ENCODE measurements at places on chromosomes 1 and 21.

GRCh38 chr1:6257541-6258069 lies 3.3 kb downstream of the GPR153 start:
- DNase-seq = no peak

- DNase-seq = no peak
Measured at GRCh38 chr1:54922921-54923421, 36.0 kb upstream of the DHCR24 start.

DNA sequence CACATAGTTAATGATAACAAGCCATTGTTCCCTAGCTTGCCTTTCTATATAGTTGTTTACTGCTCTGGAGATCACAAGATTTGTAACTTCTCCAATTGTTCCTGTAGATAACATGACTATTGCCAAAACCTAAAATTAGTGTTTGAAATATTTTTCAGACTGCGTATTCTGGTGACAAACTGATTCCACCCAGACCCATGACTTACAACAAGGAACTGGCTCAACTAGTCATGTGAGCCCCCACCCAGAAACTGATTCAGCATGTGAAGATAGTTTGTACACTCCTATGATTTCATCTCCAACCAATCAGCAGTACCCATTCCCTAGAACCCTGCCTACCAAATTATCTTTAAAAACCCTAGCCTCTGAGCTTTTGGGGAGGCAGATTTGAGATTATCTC lies 131.4 kb upstream of the BCL9 start:
- no peak for DNase-seq

GRCh38 chr1:78229344-78229743 lies 183.6 kb downstream of the GIPC2 start:
- DNase-seq = no peak

- no peak for DNase-seq
Measured at GRCh38 chr1:153883223-153883622, 39.5 kb downstream of the GATAD2B start.

Measured in activated CD4-positive, CD25-positive, alpha-beta regulatory T cell (primary cell).